ENCODE measurements at places on chromosomes 5 and 9. TPM values are rescaled to one million over a fixed set of nuclear protein-coding genes. Genes with fewer than 3 reads are reported as not detected.

Gene MAPKAP1
- polyA plus RNA-seq, result 97.9 TPM

DNA sequence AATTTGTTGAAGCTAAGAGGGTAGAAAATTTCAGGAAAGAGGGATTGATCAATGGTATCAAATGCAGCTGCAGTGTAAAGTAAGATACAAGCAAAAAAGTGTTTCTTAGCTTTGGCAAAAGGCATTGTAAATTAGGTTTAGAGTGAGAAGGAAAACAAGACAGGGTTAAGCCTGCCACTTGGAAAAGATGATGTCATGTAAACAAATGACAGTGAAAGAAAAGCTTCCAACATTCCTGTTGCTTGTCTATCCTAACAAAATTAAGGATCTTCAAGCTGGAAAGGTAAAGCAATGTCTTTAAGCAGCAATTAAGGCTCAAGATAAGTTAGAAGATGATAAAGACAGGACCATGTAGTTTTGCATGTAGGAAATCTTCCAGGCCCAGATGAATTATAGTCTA, 139.1 kb upstream of the PPP2R2B start:
- no peak for DNase-seq
- no peaks in the 10 kb centered on the region for H3K27me3 ChIP-seq
- no peaks in the 10 kb centered on the region for H3K36me3 ChIP-seq
- H3K4me3 ChIP-seq, result no peak overlapping the region
- peaks cover 3% of the 10 kb centered on the region for H3K4me1 ChIP-seq

- no peaks in the 10 kb centered on the region for H3K4me1 ChIP-seq
- no peak overlapping the region for H3K27ac ChIP-seq
- H3K4me3 ChIP-seq, result no peak overlapping the region
- H3K27me3 ChIP-seq, result no peaks in the 10 kb centered on the region
- DNase-seq, result no peak
These were observed 82.8 kb downstream of the GTF3C4 start for GRCh38 chr9:132752877-132753592.

Gene IRX2
- polyA plus RNA-seq, result not detected

DNA sequence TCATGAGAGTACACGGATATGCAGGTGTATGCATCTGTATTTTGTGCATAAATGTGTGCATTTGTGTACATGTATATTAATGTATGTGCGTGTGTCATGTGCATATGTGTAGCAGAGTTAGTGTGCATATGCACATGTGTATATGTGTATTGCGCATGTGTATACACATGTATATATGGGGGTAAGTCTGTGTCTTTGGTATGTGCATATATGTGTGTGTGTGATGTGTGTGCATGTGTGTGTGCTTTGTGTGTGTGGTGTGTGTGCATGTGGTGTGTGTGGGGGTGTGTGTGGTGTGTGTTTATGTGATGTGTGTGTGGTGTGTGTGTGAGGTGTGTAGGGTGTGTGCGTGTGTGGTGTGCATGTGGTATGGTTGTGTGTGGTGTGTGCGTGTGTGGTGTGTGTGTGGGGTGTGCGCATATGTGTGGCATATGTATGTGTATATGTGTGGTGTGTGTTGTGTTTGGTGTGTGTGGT, 13.1 kb upstream of the CTSL start:
- no peak overlapping the region for H3K4me3 ChIP-seq
- no peak overlapping the region for H3K27ac ChIP-seq
- no peaks in the 10 kb centered on the region for H3K36me3 ChIP-seq
- H3K27me3 ChIP-seq, result no peaks in the 10 kb centered on the region
